Activated T-cell treated with anti-CD3 and anti-CD28 coated beads for 1 hour (primary cell): ENCODE measurements at places on chromosomes 1 and 21.

DNA sequence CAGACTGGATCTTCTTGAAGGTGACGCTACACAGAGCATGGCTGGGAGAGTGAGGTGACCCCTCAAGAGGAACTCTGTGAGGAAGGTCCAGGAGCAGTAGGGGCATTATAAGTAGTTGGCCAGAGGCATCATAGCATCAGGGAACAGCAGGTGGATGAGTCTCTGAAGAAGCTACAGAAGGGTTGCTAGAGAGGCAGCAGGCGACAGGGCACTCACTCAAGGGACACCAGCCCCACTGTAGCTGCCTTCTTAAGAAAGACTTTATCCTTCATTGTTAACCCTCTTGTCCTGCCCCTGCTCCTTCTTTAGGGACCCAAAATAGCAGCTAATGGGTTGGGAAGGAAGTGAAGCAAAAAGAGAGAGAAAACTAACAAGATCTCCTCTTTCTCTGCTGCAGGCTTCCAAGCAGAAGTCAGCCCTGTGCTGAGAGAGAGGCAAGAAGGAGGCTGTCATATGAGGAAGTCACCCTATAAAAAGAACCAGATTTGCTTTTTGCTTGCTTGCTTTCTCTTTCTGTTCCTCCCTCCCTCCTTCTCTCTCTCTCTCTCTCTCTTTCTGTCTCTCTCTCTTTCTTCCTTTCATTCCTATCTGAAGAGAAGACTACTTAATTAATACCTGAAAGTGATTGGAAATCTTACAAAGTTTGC lies 7.7 kb upstream of the CD5L start:
- no peak for DNase-seq

GRCh38 chr21:34923626-34924025 lies 125.5 kb downstream of the RUNX1 start:
- no peak for DNase-seq

GRCh38 chr1:151047925-151048644 lies 534 bp downstream of the C1orf56 start:
- peak; percentile 44 for DNase-seq

DNA sequence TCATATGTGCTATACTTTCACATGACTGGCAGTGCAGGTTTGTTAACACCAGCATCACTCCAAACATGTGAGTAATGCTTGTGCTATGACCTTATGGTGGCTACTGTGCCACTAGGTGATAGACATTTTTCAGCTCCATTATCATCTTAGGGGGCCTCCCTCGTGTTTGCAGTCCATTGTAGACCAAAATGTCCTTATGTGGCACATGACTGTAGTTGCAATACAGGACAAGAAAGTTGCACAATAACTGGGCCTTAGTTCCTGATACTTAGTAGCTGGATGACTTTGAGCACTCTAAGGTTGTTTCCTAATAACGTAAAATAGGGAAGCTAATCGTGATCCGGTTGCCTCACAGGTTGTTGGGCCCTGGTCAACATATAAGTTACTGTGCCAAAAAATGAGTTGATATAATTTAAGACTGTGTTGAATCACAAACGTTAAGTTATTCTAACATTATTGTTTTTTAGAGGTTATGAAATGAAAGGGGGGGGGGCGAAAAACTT lies 511 bp upstream of the SNX27 start:
- DNase-seq: no peak

DNA sequence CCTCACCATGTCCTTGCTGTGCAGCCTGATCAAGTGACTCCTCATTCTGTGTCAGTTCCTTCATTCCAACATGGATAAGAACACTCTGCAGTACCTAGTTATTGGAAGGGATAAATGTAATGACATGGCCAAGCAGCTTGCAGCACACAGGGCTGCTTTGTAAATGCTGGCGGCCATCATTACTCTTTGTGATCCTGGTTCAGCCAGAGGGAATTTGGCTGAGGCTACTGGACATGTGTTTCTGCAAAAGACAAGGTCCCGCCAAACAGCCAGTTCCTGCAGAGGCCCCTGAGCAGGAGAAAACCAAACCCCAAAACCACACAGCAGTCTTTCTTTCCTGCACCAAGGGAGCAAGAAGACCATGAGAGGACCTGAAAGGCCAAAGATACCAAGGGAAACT lies 495.8 kb downstream of the AJAP1 start:
- no peak for DNase-seq
